NCI-H446 (cell line): ENCODE measurements at places on chromosomes 1 and 21.

GRCh38 chr1:6208723-6209660, 3.1 kb downstream of the RNF207 start:
- DNase-seq: no peak

- DNase-seq: no peak
Measured at GRCh38 chr1:28926629-28927265, 12.4 kb downstream of the EPB41 start.

- no peak for DNase-seq
Measured at GRCh38 chr1:180085331-180085730, 69.3 kb upstream of the QSOX1 start.

GRCh38 chr1:24932284-24932683, 2.2 kb upstream of the RUNX3 start:
- DNase-seq: no peak

DNA sequence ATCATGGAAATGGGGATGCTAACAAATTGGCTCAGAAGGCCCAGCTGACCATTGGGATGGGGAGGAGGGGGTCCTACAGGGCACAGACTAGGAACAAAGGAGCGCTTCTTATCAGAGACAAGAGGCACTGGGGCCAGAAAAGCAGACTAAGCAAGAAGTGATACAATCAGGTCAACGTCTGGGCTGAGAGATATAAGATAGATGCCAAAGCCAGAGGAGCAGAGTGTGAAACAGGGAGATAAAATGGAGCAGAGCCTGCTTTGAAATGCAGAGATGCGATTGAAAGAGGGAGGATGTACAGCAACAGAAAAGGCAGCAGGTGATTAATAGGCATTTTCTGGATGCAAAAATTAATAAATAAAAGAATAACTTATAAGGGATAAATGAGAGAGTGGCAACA, 127.5 kb upstream of the SAMSN1 start:
- DNase-seq: no peak

DNA sequence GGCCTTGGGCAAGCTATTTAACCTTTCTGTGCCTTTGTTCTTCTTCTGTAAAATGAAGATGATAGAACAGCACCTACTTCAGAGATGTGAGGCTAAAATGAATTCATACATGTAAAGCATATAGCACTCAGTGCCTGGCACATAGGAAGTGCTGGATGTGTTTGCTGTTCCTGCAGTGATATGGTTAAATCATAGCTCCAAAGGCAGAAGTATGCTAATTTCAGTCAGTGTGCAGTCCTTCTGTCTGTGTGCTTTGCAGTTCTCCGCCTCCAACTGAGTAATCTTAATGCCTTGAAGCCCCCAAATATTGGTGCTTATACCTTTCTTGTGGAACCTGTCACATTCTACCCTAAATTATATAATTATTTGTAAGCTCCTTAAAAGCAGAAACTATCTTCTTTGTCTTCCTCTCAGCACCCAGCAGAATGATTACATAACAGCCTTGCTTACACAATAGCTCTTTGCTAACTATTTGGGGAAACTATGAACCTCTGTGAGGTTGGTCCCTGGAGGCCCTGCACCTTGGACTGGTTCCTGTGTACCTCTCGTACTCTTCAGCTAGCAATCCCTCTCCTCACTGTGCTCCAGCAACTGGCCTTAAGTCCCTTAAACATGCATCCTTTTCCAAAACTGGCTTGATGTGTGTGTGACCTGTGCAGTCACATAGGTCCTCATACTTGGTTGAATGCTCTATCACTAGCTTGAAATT, 57.0 kb upstream of the CACYBP start:
- no peak for DNase-seq

DNA sequence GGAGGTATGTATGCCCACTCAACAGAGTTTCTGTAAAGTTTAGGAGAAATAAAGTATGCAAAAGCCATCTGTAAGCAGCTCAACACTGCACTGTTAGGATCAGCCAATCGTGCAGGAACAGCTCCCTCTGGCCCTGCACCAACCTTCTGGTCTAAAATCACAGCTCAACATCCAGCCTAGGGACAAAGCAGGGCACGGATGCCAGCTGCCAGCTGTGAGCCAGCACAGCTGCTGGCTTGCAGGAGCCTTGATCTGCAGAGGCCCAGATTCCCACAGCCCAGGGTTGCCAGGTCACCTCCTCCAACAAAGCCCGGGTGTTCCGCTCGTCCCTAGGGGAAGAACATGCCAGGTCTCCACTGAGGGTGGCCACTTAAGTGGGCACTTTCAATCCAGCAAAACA, 8.6 kb downstream of the ACOT7 start:
- peak; percentile 76 for DNase-seq

- no peak for DNase-seq
Measured at GRCh38 chr1:69269491-69269890, 298.2 kb upstream of the LRRC7 start.

DNA sequence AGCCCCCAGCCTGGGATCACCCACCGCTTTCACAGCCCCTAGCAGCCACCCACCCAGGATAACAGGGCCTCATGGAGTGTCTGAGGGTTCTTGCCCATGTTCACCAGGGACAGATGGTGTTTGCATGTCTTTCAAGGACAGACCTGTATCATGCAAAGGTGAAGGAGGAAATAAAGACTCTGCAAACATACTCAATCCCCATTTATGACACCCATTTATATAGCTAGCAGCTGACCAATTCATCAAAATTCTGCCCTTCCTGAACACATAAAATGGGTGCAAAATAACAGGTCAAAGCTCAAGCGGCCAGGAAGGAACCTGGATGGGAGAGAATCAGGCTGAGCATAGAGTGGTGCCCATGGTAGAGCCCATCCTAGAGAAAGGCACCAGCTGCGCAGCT, 32.8 kb upstream of the LYPD8 start:
- DNase-seq: no peak

DNA sequence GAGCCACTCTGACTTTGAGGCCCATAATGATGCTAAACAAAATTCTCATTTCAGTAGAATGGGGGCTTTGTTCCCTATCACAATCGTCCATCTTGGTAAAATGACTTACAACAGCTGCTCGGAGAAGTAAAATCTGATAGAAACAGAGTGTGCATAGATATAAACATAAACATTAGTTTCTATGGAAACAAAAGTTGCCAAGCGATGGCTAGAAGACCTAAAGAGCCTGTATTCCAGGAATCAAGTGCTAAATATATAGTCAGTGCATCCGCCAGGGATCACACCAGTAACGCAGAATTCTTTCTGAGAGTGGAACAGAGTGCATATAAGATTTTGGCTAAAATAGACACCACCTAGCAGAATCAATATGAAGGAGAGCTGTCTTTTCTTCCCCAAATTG, 91.2 kb upstream of the KAZN start:
- DNase-seq: no peak

DNA sequence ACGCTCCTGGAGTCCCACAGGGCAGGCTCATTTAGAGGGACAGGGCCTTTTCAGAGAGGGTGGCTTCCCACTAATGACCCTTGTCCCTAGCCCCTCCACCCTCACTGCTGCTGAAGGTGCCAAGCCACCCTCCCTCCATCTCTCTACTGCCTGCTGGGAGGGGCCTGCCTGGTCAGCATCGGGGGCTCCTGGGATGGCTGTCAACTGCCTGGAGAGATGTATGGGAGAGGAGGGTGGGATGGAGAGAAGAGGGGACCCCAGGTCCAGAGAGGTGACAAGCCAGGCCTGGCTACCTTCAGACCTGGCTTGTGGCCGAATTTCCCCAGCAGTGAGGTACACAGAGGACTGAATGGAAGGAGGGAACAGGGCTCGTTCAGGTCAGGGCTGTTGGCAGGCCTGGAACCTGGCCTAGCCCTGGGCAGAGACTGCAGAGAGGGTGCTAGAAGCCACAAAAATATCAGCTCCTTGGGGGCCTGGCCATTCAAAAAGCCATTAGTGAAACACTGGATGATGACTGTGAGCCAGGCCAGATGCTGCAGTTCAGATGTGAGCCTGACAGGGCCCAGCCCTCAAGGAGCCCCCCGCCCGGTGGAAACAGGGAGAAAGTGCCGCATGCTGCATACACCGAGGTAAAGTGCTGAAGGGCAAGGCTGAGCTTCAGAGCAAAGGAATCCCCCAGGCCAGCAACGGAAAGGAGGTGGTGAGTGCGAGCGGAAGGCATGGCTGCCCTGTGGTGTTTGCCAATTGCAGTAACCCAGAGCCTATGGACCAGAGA, 20.0 kb downstream of the MMEL1 start:
- no peak for DNase-seq

- no peak for DNase-seq
Measured at GRCh38 chr1:212488436-212489283, 55.9 kb downstream of the NENF start.

GRCh38 chr1:225899044-225899925, 10.3 kb upstream of the LEFTY1 start:
- no peak for DNase-seq

DNA sequence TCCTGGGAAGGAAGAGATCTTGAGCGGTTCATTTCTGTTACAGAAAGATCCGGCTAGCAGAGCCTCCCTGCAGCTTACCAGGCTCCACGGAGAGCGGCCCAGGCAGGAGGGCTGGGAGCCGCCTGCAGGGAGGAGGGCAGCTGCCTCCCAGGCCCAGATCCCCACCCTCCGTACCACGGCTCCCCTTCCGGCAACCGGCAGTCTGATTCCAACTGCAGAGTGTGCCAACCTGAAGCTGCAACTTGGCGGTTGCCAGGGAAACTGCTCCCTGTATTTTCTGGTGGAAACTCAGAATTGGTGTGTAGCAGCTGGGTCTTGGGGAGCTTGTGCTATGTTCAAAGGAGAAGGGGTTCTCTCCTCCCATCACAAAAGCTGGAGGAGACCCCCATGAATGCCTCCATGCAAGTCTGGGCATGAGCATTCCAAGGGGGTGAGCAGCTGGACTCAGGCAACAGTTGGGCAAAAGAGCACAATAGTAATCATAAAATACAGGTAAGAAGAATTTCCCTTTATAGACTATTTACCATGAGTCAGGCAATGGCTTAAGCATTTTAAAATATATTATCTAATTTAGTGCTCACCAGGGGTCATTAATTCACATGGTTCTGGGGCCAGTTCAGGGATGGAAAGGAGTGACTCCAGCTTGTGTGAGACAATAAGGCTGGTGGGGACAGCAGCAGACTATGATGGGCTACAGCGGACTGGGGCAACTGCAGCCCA, 46.1 kb upstream of the KAZN start:
- no peak for DNase-seq

- no peak for DNase-seq
Measured at GRCh38 chr21:34801519-34802132, 132.8 kb downstream of the CLIC6 start.

- DNase-seq: no peak
Measured at GRCh38 chr1:197845886-197846285, 56.5 kb upstream of the C1orf53 start.

GRCh38 chr1:212309967-212310366, 24.8 kb downstream of the PPP2R5A start:
- no peak for DNase-seq

DNA sequence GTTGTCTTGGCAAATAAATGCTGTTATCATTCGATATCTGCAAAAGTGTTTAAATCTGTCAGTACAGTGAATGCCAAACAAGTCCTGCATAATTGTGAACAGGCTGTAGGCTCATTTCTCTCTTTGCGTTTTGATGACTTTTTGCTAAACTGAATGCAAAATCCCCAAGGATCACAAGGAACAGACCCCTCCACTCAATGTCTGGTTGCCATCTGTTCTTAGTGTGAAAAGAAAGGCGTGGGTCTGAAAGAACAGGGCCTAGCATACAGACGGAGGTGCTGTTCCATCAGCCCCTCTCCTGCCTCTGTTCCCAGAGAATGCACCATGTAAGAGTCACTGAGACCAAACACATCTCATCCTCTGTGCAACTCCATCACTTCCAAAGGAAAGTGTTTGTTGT, 40.4 kb downstream of the EIF2B3 start:
- DNase-seq: no peak

- no peak for DNase-seq
Measured at GRCh38 chr1:109370712-109371340, 26.9 kb downstream of the SORT1 start.

- no peak for DNase-seq
Measured at GRCh38 chr1:47443530-47444296, 5.9 kb downstream of the FOXD2 start.

GRCh38 chr1:19219451-19219850, 9.4 kb upstream of the UBR4 start:
- no peak for DNase-seq

GRCh38 chr1:65165269-65165993, 17.4 kb downstream of the AK4 start:
- no peak for DNase-seq

GRCh38 chr21:15671188-15671587, 58.6 kb upstream of the USP25 start:
- DNase-seq: no peak

DNA sequence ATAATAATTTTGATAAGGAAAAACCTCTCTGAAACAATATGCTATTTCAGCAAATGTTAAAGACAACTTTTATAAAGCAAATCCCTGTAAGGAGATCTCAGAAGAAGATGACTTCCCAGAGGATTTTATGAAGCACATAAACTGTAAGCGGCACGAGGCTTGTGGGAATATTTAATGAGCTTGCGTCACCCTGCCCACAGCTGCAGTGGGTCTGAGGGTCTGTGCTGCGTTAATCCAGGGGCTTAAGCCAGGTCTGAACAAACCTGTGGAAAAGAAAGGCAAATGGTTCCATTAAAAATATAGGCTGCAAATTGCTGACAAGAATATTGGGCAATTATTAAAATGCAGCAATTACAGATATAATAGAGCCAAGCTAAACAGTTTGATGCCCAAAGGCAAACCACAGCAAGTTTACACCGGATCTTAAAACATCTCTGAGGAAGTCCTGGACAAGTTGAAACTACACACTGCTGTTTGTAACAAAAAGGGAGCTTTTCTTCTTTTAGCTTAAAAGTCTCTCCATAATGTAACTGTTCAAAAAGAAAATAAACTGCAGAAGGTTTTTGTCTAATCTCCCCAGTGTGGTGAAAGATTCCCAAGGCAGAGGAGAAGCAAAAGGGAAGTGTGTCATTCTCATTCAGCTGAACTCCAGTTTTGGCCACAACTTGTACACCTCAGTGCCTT, 21.8 kb downstream of the TGFBR3 start:
- DNase-seq: no peak

- no peak for DNase-seq
Measured at GRCh38 chr1:10737651-10738050, 58.8 kb downstream of the CASZ1 start.

DNA sequence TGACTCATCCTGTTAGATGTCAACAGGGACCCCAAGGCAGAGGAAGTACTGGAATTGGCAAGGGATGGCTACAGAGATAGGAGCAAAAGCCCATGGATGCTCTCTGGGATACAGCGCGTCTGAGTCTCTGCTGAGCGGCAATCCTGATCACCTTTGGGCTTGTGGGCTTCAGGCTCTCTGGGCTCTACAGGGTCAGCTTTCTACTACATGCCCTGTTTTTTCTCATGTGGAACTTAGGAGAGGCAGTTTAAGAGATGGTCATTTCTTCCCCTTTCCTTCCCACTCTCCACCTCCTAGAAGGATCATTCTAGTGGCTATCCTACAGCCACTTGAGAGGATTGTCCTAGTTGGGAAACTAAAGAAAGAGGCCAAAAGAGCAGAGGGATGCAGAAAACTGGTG, 1.3 kb downstream of the LINGO4 start:
- no peak for DNase-seq

GRCh38 chr1:81432059-81432458, 368.7 kb upstream of the ADGRL2 start:
- DNase-seq: no peak
